ENCODE measurements at places on chromosomes 1 and 21.

DNA sequence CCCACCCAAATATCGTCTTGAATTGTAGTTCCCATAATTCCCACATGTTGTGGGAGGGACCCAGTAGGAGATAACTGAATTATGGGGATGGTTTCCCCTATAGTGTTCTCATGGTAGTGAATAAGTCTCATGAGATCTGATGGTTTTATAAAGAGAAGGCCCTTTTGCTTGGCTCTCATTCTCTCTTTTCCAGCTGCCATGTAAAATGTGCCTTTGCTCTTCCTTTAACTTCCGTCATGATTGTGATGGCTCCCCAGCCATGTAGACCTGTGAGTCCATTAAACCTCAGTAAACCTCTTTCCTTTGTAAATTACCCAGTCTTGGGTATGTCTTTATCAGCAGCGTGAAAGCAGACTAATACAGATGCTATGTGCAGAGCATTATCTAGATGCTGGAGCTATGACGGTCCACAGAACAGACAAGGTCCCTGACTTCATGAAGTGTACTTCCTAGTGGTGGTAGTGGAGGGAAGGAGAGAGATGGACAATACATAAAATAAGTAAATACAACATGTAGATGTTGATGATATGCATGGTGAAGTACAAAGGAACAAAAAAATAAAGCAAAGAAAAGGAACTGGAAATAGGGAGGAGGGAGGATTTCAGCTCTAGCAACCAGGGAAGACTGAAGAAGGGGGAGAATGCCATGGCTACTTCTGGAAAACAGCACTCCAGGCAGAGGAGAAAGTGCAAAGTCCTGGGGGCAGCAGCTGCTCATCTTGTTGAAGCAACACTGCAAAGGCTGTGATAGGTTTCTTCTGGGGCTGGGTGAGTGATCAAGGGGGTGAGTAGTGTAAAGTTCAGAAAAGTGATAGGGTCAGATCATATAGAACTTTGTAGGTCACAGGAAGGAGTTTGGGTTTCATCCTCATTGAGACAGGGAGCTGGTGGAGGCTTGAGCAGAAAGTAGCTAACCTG is 6.8 kb upstream of the RCAN1 start:
- no peak for DNase-seq

DNA sequence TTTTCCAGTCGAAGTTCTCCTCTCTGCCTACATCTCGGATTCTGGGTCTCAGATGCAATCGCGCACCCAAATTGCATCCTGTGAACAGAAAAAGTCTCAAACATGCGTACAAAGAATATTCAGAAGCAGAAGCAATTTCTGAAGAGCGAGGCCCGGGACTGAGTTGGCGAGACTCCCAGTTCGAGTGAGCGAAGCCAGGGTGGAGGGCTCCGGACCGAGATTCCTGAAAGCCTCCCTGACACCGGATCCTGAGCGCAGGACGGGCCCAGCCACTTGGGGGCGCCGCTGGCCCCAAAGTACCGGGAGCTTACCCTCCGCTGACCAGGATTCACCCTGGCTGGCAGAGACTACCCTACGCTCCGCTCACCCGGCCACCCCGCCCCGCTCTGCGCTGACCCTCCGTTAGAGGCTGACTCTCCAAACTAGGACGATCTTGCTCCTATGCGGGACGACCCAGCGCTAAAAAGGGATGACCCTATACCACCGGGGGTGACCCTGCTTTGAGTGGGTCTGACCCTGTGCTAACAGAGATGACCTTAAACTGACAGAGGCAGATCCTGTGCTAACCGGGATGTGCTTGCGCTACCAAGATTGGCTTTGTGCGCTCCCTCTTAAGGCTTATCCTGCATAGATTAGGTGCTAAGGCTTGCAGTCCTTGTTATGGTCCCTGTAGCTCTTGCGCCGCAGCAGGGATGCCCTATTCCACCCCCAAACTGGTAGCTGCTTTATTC is 12.1 kb downstream of the FOXD2 start:
- DNase-seq = no peak

DNA sequence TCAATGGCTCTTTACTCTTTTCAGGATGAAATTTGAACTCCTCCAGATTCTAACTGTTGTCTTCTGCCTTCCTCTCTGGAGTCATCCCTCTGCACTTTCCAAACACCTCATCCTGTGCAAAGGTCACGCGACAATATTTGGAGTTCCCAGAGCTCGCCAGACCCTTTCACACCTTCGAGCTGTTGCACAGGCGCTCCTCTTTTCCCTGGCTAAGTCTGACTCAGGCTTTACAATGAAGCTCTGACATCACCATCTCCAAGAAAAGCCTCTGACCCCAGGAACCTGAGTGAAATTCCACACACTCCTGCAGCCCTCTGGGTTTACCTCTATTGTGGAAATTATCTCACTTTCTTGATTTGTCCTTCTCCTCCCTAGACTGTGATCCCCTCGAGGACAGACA is 270.3 kb downstream of the RGS7 start:
- no peak for DNase-seq

DNA sequence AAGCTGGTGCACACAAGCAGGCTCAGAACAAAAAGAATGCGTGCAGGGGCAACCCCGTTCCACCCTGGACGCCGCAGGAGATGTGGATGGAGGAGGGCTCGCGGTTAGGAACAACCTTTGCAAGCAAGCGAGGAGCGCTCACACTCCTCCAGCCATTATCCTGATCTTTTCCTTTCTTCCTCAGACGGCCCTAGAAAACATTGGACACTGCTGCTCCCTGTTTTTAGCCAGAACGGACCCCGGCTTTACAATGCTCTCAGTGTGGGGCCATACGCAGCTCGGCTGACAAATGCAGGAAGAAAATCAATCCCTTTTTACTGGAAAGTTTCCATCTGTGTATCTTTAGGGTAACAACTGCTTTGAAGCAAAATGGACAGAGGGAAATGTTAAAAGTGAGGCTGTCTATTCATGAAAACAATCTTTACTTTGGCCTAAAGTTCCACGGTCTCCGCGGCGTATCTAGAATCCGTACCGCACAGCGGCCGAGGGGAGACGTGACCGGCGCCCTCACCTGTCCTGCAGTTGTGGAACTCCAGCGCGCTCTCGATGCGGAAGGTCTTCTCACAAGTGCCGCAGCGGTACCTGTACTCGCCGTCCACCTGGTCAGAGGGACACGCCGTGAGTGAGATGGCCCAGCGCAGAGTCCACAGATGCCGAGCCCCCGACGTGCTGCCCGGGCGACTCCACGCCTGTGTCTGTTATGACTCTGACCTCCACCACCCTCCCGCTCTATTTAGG is 44.0 kb downstream of the PRDM15 start:
- no peak for DNase-seq

DNA sequence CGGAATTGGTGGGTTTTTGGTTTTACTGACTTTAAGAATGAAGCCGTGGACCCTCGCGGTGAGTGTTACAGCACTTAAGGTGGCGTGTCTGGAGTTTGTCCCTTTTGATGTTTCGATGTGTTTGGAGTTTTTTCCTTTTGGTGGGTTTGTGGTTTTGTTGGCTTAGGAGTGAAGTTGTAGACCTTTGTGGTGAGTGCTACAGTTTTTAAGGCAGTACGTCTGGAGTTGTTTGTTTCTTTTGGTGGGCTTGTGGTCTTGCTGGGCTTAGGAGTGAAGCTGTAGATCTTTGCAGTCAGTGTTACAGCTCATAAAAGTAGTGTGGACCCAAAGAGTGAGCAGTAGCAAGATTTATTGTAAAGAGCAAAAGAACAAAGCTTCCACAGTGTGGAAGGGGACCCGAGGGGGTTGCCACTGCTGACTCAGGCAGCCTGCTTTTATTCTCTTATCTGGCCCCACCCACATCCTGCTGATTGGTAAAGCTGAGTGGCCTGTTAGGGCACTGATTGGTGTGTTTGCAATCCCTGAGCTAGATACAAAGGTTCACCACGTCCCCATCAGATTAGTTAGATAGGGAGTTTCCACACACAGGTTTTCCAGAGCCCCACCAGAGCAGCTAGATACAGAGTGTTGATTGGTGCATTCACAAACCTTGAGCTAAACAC is 20.9 kb downstream of the HENMT1 start:
- DNase-seq = no peak

DNA sequence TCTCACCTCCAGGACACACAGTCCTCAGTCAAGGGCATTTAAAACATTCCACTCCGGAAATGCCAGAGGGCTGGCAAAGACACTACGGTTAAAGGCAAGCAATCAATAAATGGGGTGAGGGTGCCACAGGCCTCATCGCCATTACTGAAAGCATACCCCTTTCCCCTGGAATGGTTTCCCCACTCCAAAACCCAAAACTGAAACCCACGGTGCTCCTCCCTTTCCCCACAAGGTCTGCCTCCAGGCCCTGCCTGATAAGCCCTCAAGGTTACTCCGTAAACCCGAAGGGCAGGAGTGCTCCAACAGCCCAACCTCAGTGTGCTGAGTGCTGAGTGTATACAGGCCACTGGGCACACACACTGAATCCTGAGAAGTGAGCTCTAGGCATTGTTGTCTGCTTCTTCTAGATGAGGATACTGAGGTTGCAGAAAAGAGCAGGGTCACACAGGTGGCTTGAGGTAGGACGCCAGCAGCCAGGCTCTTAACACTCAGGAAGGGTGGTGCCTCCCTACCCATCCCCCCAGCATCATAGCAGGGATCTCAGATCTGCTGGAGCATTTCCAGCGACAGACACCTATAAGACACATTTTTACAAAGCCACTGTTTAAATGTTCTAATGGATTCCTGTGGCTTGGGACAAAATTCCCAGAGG is 29.0 kb downstream of the SSBP3 start:
- DNase-seq = peak; percentile 78

GRCh38 chr1:87174724-87175245 is 153.9 kb upstream of the LMO4 start:
- DNase-seq = no peak

GRCh38 chr1:223429313-223429731 is 36.1 kb downstream of the CCDC185 start:
- no peak for DNase-seq

DNA sequence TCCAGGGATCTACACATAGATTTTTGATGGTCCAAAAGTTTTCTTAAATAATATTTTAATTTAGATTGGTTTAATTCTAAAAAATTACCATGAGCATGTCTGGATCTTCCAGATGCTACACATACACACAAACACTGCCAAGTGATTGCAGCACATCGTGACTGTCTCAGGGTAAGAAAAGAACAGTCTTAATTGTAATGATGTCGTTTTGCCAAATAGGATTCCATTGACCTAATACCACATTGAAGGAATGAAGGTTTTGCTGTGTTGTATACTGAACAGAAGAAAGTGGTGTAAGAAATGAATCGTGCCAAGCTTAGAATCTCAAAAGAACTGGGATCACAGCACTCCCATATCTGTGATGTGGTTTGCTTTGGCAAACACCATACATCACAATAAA is 633.3 kb upstream of the CAMK1G start:
- no peak for DNase-seq

- no peak for DNase-seq
Observed at GRCh38 chr1:32353886-32354570, 8.3 kb downstream of the FAM229A start.

DNA sequence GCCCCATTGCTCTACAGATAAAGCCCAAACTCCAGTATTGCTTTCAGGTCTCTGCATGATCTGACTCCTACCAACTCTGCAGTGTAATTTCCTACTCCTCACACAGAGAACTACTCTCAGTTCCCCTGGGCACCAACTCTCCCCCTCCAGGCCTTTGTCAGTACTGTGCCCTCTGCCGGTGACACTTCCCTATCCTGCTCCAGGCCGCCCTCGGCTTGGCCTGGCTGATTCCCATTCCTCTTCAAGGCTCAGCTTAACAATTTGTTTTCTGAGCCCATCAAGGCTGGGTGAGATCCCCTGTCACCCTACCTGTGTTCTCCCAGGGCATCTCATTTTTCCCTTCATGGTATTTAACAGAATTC is 2.6 kb downstream of the SLAMF8 start:
- DNase-seq = no peak

GRCh38 chr1:3777078-3777547 is 4.6 kb downstream of the SMIM1 start:
- DNase-seq = no peak

- DNase-seq = no peak
Observed at GRCh38 chr21:42287193-42288083, 27.8 kb downstream of the TFF3 start.

- no peak for DNase-seq
Observed at GRCh38 chr21:15976807-15977206, 247.0 kb downstream of the USP25 start.

- no peak for DNase-seq
Observed at GRCh38 chr1:7313826-7314225, 457.3 kb upstream of the VAMP3 start.

- DNase-seq = no peak
Observed at GRCh38 chr1:184646824-184647223, 107.8 kb downstream of the EDEM3 start.

GRCh38 chr1:239807361-239807760 is 284.3 kb upstream of the FMN2 start:
- no peak for DNase-seq

- DNase-seq = no peak
Observed at GRCh38 chr1:40646315-40646714, 19.2 kb downstream of the RIMS3 start.

DNA sequence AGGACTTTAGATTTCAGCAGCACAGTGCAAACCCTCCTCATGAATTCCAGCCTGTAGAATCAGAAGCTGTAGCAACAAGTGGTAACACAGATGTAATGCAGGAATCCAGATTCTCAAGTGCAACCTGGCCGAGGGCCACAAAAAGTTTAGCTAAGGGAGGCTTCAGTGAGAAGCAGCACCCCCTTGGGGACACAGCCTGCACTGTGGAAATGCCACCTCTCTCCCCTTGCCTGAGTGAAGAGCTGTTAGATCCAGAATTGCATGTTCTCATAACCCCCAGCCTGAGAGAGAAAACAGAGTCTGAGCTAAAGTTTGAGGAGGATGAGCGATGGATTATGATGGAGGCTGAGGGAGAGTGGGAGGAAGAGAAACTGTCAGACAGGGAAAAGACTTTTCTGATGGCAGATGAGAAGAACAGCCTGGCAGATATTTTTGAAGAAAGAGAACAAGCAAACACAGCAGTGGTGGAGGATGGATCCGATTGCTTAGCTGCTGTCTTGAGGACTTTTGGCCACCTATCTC is 80.5 kb upstream of the BMP8A start:
- DNase-seq = peak; percentile 26

- DNase-seq = no peak
Observed at GRCh38 chr1:190747704-190748103, 270.0 kb upstream of the BRINP3 start.

DNA sequence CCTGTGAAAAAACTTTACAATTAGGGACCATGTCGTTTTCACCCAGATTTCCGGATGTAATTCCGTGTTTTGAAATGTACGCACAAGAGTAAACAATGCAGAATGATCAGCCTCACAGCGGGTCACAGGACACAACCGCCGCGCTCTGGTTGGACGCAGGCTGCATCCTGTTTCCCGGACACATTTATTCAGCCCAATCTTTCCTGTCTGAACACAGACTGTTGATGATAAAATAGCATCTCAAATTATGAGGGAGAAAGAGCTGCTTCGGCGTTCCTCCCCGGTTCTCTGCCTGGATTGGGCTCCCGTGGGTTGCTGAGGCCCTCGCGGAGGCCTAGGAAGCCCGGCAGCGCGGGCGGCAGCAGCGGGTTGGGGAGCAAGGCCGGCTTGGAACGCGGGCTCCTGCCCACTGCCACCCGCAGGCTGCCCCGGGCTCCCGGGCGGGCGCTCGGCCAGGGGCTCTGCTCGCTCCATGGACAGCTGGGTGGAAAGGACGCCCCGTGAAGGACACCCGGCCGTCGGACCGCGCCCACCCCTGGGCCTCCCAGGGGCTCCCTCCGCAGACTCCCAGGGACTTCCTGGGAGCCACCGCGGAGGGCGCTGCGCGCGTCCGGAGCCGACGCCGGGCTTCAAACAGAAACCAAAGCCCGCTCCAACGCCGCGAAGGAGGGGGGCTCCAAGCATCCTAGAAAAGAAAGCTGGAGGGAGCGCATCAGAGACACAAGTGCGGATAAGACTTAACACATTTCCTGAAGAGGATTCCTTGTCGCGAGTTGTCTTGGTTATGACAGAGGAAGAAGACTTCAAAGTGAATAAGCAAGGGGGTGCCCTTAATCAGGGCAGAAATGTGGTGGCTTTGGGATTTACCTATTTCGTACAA is 122.3 kb downstream of the ESRRG start:
- peak; percentile 4 for DNase-seq
